Eye (tissue), 1 donor: ENCODE measurements at places on chromosomes 12 and 14.

- DNase-seq: no peak
These were observed 72.0 kb upstream of the FKBP4 start for GRCh38 chr12:2722806-2723205.

DNA sequence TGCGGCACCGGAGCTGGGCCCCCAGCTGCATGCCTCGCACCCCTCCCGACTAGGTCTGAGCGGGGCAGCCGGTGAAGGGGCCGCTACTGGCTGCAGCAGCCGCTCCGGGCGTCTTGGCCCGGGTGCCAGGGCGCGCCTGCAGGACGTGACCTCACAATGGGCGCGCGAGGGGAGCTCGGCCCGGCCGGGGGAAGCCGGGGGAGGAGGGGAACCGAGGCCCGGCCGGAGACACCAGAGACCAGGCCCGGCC is 353 bp downstream of the BAG5 start:
- DNase-seq: no peak

DNA sequence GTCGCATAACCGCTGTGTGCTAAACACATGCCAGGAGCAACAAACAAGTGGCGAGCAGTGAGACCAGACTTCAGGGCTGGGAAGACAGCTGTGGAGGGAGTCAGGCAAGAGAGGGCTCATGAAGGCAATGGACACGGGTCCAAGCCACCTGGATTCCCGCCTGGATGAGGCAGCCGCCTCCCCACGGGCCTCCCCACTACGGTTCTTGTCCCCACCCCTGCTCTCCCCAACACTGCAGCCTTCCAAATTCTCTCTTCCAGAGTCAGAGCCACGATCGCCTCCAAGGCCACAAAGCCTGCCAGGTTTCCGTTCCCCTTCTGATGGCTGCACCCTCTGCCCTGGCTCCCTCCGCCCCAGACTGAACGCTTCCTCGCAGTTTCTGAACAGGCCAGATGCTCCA is 36.1 kb upstream of the PIWIL1 start:
- no peak for DNase-seq

DNA sequence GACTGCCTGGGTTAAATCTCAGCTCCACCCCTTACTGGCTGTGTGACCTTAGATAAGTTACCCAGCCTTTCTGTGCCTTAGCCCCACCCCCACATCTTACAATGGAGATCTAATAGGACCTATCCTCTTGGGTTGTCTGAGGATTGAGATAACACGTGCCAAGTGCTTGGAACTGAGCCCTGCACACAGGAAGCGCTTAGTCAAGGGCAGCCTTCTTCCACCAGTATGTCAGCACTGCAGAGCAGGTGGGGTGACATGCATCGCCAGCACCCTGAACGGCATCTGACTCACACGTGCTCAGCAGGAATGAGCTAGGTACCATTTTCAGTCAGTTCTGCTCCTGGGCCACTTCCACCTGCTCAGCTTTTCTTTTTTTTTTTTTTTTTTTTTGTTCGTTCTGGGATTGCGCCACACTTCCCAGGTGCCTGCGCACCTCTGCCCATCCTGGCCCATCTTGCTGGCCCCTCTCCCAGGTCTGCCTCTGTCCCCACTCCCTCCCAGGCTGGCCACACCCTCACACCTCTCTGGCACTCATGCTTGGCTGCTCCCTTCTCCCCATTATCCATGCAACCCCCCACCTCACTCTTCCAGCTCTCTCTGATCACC is 19.6 kb downstream of the LGMN start:
- no peak for DNase-seq

DNA sequence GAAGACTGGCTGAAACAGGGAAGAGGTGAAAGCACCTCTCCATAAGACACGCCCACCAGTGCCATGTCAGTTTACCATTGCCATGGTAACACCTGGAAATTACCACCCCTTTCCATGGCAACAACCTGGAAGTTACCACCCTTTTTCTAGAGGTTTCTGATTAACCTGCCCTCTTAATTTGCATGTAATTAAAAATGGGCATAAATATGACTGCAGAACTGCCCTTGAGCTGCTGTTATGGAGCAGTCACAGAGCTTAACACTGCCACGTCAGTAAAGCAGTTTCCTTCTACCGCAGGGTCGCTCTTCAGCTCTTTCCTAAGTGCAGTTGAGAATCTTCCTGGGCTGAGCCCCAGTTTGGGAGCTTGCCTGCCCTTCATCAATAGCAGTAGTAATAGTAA is 55.2 kb downstream of the RASSF3 start:
- no peak for DNase-seq

DNA sequence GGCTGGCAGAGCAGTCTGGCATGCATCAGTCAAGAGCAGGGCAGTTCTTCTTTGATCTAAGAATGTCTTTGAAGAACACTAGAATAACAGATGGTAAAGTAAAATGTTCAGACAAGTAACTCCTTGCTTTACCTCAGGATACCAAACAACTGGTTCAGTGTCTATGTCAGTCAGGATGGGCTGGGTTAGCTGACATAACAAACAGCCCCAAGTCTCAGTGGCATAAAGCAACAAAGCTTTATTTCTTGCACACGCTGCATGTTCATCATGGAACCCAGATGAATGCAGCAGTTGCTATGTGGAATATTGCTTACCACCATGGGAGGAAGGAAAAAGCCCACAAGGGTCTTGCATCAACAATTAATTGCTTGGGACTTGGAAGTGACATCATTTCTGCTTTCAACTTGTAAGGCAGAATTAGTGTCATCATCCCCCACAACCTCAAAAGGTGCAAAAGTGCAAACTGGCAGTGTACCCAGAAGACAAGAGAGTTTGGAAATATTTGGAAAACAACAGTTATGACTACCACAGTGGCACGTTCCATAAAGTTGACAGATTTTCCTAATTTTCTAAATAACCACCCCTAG is 21.2 kb downstream of the GPRC5D start:
- DNase-seq: no peak

- DNase-seq: no peak
These were observed 42.1 kb downstream of the FLRT2 start for GRCh38 chr14:85572011-85572410.

- DNase-seq: no peak
These were observed 293.5 kb upstream of the RTL1 start for GRCh38 chr14:101196795-101197590.

DNA sequence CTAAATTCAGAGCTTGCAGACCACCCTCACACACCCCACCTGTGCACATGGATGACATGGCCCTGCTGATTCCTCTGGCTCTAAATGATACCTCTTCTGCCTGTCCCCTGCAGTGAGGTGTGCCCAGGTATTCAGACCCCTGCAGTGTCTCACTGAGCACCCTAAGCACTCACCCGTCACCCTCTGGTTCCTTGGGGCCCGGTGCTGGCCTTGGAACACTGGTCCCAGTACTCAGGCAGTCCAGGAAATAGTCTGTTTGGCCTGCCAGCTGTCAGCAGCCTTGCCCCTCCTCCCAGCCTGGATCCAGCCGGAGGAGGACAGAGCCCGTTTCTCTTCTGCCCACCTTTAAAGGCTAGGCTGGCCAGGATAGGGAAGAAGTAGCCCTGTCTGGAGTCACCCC is 44.9 kb downstream of the ESRRB start:
- no peak for DNase-seq

GRCh38 chr12:104758771-104759170 is 199.3 kb downstream of the SLC41A2 start:
- DNase-seq: no peak

DNA sequence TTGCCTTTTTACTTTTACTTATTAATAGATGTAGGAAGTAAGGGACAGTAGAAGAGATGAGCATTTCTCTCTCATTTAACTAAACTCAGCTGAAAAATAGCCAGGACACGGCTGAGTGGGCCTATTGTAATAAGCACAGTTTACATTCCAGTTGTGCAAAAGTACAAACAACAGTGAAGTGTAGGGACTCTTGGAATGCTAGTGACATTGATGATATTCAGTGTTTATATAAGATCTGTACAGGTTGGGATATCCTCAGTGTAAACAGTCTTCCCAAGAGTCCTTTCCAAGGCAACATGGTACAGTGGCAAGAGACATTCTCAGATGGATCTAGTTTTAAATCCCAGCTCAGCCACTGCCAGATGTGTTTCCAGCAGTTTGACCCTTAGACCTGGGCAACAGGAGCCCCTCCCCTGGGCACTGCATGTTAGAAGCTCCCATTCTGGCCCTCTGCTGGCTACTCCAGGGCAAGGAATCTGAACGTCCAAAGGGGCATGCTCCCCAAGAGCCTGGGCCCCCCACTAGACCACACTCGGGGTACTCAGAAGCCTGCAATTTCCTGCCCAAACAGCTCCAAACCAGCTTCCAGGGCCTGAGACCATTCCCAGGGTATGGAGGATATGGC is 55.3 kb downstream of the STAB2 start:
- no peak for DNase-seq

GRCh38 chr14:89900802-89901201 is 53.7 kb downstream of the EFCAB11 start:
- no peak for DNase-seq

- DNase-seq: peak; percentile 64
These were observed 190.2 kb upstream of the MYL2 start for GRCh38 chr12:111110556-111110955.

DNA sequence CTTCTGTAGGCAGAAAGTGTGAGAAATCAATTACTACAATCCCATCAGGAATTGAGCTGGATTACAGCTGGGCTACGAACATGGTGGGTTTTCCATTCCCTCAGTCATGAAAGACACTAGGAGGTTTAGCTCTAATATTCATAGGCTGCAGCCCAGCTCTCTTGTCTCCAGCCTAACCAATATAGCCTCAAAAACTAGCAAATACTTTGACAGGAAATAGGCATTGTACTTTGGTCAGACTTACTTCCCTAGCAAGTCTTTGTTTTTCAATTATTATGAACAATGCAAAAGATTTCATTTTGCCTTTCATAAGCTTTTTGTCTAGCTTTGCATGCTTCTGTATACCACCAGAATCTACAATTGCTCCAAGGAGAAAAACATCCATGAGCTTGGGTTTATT is 296.2 kb downstream of the GPHN start:
- DNase-seq: no peak

DNA sequence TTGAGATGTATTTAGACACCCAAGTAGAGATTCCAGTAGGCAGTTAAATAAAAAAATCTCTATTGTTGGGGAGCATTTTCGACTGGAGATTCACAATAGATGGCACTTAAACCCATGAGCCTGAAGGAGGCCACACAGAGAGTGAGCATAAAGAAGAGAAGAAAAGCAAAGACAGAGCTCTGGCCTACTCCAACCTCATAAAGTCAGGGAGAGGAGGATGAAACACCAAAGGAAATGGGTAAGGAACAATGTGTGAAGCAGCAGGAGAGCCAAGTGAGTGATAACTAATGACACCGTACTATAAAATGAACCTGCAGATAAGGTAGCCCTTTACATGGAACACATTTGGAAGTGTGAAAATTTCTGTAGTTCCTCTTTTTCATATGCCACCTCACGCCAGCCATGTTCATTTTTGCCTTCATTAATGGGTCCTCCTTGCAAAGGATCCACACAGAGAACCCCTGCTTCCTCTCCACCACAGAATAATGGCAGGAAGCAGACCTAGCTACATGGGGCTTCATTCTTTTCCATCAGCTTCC is 150.0 kb upstream of the SYT10 start:
- DNase-seq: no peak

- no peak for DNase-seq
These were observed 21.1 kb downstream of the TMEM233 start for GRCh38 chr12:119614705-119615104.

DNA sequence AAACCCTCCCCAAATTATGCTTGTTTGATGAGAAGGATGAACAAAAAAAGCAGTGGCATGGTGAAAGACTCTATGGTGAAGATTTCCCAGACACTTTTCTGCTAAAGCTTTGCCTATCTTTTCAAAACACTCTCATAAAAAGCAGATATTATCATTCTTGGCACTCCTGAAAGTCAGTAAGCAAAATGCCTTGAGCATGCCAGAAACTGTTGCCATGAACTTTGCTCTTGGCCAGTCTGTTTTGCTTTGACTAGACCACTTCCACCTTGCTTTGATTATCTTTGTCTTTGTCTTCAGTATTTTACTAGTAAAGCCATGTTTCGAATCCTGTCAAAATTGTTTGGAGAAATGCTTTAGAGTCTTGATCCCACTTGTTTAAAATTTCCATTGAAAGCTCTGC is 110.4 kb downstream of the CNTN1 start:
- no peak for DNase-seq

- no peak for DNase-seq
These were observed 443.3 kb downstream of the DPF3 start for GRCh38 chr14:72450473-72451044.

DNA sequence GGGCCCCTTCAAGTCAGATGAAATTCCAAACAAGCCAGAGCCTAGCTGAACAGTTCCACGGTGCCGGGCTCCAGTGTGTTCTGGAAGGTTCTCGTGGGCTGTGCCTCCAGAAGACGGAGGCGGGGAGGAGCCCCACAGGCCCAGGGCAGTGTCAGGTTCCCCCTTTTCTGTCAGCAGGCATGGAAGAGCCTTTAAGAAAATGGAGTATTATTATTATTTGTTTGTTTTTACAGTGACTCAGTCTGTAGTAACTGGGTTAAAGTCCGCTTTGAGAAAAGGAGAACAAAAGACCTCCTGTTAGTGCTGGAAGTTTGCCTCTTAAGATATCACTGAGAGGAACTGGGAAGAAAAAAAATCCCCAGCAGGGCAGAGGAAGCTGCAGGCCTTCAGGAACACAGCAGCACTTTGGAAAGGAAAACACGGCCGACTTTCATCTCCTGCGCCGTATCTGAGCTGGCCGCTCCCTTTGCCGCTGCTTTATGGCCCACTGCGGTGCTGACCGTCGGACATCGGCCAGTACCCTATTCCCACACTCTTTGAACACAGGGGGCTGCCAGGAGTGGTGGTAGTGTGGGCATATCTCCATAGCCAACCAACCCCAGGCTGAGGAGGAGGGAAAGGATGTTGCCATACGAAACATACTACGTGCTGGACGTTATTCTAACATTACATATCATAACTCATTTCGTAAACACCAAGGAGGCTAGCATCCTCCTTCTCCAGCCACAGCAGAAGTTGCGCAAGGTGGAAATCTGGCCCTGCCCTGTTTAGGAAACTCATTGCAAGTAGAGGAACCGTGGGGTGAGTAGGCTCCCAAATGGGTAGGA is 194.0 kb downstream of the ZFP36L1 start:
- DNase-seq: no peak

DNA sequence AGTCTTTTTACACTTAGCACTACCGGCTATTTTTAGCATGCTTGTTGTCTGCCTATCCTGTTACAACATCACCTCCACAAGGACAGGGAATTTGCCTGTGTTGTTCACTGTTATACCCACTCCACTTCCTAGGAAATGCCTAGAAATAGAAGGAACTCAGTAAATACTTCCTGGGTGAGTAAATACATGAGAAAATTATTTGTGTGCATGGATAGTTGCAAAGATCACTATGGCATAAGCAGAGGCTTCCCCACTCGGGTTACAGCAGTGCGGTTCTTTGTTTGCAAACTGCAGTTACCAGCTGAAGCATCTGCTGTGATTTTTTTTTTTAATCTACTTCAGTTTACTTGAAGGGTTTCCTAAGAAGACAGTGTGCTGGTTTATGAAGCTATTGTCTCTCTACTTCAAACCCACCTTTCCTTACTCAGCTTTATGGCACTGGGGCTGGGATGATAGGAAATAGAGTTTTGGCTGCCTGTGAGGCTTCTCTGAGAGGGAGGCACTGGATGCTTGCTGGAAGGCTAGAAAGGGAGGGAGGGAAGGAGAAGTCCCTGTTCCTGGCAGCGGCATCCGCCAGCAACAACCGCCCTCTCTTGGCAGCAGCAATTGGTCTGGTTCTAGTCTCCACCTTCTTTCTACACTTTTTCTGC is 29.0 kb downstream of the PDE6H start:
- DNase-seq: peak; percentile 73

- no peak for DNase-seq
These were observed 7.8 kb downstream of the METTL3 start for GRCh38 chr14:21503376-21503775.
